ENCODE measurements at places on chromosomes 4 and X. TPM values are rescaled to one million over a fixed set of nuclear protein-coding genes. Genes with fewer than 3 reads are reported as not detected.

Gene TCEAL6
- not detected for total RNA-seq

Gene MAGEB1
- not detected for total RNA-seq

Gene CT45A10
- total RNA-seq: not detected

Gene KIT
- not detected for total RNA-seq

Gene TBC1D8B
- total RNA-seq: 1.5 TPM

Gene PCSK1N
- total RNA-seq: 40.2 TPM

Gene SFRP2
- total RNA-seq: not detected

Gene FGF13
- not detected for total RNA-seq

Gene MAGEA2B
- not detected for total RNA-seq

Gene NUP54
- total RNA-seq: 42.6 TPM

Gene FREM3
- total RNA-seq: not detected

Gene SH2D1A
- not detected for total RNA-seq

Gene HPGDS
- total RNA-seq: not detected

Data from A549 treated with RU486 at 1 μM for 4 hours (cell line).